BE2C (cell line): ENCODE measurements at places on chromosomes 13 and 19.

GRCh38 chr19:35178701-35179100, 24.2 kb downstream of the FXYD5 start:
- DNase-seq: no peak

- DNase-seq: no peak
Measured at GRCh38 chr13:82717249-82717648, 1165.0 kb downstream of the SLITRK1 start.

GRCh38 chr19:47603706-47604565, 5.0 kb upstream of the BICRA start:
- DNase-seq: no peak

GRCh38 chr19:34525001-34525400, 43.4 kb downstream of the WTIP start:
- DNase-seq: no peak

GRCh38 chr13:23701636-23702035, 131.4 kb downstream of the TNFRSF19 start:
- no peak for DNase-seq

DNA sequence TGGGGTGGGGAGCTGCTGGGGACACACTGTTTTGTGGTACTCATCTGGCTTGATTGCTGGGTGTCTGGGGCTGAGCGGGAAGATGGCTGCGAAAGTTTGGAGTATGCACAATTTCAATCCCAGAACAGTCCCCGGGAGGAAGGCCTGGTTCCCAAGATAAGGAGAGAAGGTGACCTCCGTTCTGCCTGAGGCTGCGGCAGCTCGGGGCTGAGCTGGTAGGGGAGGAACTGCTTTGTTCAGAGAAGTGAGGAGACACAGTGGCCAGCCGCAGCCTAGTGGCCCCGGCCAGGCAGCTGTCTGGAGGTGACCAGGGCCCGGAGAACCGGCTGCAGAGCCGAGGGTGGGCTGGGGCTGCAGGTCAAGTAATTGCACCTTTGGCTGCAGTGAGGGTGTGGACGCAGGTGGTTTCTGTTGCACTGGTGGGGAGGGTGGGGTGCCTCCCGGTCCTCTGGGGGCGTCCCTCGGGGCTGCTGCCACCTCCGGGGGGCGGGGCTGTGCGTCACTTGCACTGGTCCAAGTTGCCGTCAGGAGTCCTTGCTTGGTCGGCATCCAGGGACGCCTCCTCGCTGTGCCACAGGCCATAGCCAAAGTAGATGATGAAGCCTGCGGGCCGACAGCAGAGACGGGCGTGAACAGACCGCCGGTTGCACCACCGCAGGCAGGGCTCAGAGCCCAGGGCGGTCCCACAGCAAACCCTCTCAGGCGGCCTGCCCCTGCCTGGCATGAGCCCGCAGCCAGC, 81.3 kb downstream of the SLC7A1 start:
- DNase-seq: peak; percentile 72

DNA sequence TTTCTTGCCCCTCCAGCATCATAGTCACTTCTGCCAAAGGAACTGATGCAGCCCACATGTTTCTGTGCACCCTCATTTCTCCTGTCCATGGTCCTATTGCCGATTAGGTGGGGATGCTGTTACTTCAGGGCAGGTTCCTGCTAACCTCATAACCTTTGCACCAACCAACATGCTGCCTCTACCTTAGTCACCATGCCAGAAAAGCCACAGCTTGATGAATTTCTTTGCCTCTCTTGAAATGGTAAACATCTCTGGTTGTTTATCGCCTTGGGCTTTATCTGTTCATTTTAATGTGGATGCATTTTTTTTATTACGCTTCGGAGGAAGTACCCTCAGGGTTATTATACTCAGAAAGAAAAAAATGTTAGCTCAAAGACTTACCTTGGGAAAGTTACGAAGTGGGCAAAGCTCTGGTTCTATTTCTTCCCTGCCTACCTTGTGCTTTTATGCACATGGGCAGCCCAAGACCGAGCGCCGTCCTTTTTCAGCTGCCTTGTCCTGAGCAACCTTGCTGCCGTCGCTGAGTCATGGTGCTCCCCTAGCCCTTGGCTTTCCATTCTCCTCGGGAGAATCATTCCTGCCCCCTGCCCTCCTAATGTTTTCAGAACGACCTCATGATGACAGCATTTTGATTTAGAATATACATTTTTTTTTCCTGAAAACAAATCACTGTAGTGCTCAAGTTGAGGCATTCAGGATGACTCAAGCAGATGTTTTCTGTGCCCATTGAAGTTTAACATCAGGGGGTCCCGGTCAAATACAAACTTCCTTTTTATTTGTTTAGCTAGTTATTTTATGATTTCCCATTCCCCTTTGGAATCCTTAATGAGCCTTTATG, 280.0 kb downstream of the SHISA2 start:
- DNase-seq: no peak

DNA sequence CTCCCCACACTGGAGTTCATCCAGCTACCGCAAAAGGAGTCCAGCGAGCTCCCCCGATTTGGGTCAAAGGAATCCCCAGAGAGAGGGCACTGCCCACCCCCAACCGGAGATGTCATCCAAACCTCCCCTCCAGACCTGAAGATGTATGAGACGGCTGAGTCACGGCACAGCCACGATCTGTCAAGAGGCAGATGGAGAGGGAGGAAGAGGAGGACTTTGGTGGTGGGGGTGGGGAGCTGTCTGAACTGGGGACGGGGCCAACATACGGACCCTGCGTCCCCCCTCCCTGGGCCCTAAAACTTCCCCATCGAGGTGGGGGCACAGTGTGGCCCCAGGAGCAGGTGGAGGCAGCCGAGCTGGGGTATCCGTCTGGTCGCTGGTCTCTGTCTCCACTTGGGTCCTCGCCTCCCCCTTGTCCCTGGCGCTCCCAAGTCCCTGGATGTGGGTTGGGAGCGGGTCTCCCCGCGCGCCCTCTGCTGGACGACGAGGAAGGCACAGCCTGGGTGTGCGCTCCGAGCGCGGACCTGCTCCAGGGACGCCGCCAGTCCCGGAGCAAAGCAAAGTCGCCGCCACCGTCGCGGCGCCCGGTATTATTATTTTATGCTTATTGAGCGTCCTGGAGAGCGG, 3.8 kb downstream of the PDE4A start:
- DNase-seq: peak; percentile 91

DNA sequence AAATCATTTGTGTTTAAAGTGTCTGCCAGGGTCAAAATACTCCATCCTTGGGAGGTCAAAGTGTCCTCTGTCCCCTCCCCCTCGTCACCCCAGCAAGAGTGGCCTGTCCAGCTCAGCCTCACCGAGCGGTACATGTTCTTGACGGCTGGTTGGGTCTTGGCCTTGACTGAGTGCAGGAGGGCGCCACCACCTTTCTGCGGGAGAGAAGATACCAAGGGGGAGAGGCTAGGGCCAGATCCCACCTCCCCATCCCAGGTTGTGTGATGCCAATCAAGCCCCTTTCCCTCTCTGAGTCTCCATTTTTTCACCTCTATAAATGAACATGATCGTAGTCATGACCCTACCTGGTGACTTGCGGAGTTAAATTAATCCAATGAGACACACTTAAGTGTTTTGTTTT, 6.1 kb downstream of the CRB3 start:
- no peak for DNase-seq

- DNase-seq: no peak
Measured at GRCh38 chr13:76768384-76768783, 117.8 kb downstream of the KCTD12 start.
